A673 (cell line): ENCODE measurements at places on chromosomes 3 and 15. TPM values are rescaled to one million over a fixed set of nuclear protein-coding genes. Genes with fewer than 3 reads are reported as not detected.

DNA sequence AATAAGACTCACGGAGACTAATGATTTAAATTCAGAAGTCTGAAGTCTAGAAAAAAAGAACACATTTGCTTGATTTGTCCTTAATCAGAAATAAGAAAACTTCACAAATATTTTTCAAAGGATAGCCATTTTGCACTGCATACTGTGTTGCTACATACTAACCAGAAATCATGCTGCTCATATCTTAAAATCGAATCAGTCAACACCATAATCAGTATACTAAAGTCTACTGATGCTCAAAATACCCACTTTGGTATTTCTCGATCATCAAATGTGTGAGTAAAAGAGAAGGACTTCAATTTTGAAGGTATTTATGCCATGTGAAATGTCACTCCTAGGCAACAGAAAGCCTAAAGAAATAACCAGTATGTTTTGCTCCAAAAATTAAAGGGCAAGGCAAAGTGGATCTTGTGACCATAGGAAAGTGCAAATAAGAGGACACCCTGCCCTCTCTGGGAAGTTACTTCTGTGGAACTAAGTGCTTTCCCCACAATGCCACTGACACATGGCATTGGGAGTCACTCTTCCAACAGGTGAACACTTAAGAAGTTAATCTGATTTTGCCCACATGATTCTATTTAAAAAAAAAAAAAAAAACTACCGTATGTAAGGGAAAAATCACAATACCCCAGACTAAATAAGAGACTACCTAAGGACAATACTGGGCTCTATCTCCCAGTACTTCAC is 2.7 kb downstream of the LRIG1 start:
- peak overlapping the region; percentile 75 for H3K4me3 ChIP-seq
- no peak overlapping the region for H3K27ac ChIP-seq
- H3K27me3 ChIP-seq = no peaks in the 10 kb centered on the region

DNA sequence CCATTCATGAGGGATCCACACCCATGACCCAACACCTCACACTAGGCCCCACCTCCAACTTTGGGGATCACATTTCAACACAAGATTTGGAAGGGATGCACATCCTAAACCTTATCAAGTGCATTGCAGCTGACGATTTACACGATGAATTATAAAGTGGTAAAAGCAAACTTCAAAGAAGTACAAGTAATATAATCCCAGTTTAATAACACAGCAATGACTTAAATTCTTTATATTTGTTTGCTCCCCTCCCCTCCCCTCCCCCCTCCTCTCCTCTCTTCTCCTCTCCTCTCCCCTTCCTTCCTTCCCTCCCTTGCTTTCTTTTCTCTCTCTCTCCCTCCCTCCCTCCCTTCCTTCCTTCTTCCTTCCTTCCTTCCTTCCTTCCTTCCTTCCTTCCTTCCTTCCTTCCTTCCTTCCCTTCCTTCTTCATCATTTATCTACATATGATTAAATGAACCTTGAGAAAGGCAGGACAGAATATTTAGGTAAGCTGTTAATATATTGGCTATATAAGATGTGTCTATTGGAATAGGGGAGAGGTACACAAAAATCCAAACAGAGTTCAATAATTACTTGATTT is 46.3 kb upstream of the CLSTN2 start:
- H3K4me1 ChIP-seq = peaks cover 18% of the 10 kb centered on the region
- H3K27me3 ChIP-seq = no peaks in the 10 kb centered on the region
- H3K4me3 ChIP-seq = no peak overlapping the region
- DNase-seq = peak; percentile 77
- H3K27ac ChIP-seq = peak overlapping the region; percentile 79

DNA sequence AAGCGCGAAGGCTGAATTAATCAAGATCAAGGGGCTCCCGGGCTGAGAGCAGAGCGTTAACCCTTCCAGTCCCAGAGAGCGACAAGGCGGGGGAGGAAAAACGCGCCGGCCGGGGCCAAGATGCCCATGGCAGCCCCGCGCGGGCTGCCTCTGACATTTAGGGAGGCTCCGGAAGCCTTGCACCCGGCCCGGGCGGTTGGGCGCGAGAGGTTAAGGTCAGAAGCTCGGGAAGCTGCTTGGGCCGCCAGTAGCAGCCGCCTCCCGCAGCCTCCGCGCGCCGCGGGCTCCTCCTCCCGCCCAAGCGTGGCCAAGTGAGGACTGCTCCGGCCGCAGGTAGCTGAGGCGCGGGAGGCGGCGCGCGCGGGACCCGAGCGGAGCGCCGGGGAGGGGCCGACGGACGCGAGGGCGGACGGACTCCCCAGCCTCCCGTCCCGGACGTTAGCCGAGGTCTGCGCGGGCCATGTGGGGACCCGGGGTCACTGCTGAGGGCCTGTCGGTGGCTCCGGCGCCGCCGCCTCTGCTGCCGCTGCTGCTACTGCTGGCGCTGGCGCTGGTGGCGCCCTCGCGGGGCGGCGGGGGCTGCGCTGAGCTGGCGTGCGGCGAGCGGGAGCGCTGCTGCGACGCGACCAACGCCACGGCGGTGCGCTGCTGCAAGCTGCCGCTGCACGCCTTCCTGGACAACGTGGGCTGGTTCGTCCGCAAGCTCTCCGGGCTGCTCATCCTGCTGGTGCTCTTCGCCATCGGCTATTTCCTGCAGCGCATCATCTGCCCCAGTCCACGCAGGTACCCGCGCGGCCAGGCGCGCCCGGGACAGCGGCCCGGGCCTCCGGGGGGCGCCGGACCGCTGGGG is at the start of gene C3orf80:
Gene C3orf80, plus strand, starts transcription at position 247 of the 850 bp plus-strand sequence. Its CDS starts 214 bp downstream, at position 461.
- peaks cover 16% of the 10 kb centered on the region for H3K4me1 ChIP-seq
- peaks cover 52% of the 10 kb centered on the region for H3K27me3 ChIP-seq
- H3K36me3 ChIP-seq = no peaks in the 10 kb centered on the region
- peak; percentile 73 for DNase-seq
- H3K4me3 ChIP-seq = peak within 1 kb of the TSS; percentile 49
- no peak within 1 kb of the TSS for H3K27ac ChIP-seq

Gene CHRD
- 0.06 and 0.57 TPM in 2 replicates for total RNA-seq

Gene XYLB
- 3.6 and 4.7 TPM in 2 replicates for total RNA-seq

GRCh38 chr15:47390208-47390765 is 327.0 kb upstream of the SEMA6D start:
- no peak overlapping the region for H3K4me3 ChIP-seq
- DNase-seq = no peak

Gene ADAMTSL3
- 0.95 and 2.3 TPM in 2 replicates for total RNA-seq

Gene C3orf85
- total RNA-seq = not detected in 2 replicates

Gene RPUSD3
- 46.9 and 67.2 TPM in 2 replicates for total RNA-seq

DNA sequence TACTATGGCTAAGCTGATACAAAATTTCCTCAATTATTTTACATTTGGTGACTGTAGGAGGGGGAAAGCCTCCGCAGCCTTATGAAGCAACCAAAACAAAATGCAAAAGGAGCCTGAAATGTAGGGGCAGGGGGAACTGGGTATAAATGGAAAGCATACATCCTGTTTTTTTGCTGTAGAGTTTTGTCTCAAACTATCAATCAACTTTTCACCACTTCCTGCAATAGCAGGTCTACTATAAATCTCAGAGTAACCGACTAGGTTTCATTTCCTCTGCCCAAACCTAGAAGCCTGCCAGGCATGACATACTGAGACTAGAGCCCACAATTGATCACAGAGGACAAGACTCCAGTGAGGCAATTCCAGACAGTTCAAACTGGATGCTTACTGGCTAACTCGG is 91.3 kb downstream of the SHQ1 start:
- H3K27me3 ChIP-seq = no peaks in the 10 kb centered on the region
- H3K36me3 ChIP-seq = no peaks in the 10 kb centered on the region
- H3K27ac ChIP-seq = no peak overlapping the region
- H3K4me3 ChIP-seq = no peak overlapping the region

DNA sequence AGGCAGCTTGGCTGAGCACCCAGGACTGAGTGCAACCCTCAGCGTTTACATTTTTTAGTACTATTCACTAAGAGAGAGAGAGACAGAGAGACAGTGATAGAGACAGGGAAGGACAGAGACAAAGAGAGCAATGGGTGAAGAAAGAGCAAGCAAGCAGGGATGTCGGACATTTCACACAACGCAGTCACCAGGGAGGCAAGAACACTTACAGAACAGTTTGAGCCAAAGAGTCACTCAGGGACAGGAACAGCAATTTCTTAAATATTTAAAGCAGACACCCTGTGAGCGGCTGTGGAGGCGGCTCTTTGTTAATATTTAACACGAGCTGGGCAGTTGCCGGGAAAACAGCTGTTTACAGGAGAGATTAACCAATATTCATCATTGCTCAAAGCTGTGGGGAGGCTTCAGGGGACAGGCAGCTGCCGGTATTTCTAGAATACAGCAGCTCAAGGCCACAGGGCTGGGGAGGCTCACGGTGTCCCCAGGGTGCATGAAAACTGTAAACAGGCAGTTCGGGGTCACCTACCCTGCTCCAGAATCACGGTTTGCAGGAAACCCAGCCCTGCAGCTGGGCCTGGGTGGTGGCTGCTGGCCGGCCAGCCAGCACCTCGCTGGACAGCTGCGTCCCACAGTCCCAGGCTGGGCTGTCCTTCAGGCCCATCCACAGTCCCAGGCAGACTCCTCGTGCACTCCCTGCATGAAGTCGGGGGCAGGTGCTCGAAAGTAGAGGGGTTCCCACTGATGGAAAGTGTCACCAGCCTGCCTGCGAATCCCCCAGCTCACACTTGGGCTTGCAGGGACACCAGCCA is 38.8 kb upstream of the PCSK6 start:
- no peak overlapping the region for H3K27ac ChIP-seq
- H3K36me3 ChIP-seq = no peaks in the 10 kb centered on the region
- no peak for DNase-seq

Gene ZBBX
- total RNA-seq = not detected in 2 replicates

Gene PLSCR2
- total RNA-seq = not detected in 2 replicates
